ENCODE measurements at places on chromosomes 11 and 22.

DNA sequence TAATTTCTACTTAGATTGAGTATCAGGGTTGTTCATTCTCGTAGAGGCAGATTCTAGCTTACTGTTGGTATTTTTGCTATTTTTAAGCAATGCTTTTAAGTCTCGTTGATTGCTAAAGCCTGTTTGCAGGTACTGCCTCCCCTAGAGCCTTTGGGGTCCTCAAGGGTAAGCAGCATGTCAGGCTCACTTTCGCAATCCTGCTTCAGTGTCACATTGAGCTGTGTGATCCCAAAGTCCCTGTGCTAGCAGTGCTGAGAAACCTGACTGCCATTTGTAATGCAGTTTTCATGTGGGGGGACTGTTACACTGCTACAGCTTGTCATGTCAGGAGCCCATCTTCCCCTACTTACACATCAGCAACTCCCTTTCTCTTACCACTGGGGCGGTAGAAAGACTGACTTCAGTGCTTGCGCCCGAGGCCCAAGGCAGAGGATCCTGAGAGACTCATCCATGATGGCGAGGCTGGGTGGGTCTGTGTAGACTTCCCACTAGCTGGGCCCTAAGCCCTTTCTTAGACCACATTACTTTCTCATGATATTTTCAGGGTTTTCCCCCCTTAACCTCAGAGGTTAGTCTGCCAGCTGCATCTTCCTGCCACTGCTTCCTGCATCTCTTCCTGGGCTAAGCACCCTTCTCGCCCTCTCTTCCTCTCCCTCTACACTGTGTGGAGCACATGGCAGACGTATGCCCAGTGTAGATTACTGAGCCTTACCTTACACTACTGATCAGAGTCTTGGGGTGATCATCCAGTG is 40.8 kb upstream of the ST14 start:
- no peak for DNase-seq

DNA sequence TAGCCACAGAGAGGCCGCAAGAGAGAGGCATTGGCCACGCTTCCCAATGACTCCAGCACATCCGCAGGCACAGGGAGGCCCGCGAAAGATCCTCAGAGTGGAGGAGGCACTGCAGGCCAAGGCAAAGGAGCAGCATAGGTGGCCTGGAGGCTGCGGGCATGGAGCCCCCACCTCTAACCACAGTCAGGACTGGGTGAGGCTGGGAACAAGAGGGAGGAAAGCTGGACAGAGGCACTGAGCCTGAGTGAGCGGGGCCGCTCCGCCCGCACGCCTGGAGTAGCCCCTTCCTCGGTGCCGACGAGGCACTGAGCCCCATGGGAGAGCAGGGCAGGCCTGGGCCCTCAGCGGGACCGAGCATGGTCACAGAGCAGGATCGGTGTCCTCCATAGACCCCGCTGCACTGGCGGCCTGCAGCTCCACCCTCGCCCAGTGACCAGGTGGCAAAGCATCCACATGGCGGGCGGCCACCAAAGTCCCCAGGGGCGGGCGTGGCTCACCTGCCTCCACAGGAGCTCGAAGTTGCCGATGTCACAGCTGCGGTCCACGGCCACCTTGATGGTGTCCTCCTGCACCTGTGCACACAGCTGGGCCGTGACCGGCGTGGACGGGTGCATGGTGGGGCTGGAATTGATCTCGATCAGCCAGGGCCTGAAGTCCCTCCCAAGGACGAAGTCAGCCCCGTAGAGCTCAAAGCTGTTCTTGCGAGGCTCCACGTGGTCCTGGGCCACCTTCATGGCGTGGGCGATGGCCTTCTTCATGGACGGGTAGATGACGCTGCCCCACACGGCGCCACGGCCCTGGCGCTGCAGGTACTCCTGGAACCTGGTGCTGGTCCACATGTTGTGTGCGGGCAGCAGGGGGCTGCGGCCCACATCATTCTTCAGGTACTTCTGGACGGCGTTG is 18.9 kb upstream of the IL17REL start:
- peak; percentile 80 for DNase-seq

GRCh38 chr11:109135627-109136026 is 286.4 kb upstream of the C11orf87 start:
- DNase-seq, result no peak

DNA sequence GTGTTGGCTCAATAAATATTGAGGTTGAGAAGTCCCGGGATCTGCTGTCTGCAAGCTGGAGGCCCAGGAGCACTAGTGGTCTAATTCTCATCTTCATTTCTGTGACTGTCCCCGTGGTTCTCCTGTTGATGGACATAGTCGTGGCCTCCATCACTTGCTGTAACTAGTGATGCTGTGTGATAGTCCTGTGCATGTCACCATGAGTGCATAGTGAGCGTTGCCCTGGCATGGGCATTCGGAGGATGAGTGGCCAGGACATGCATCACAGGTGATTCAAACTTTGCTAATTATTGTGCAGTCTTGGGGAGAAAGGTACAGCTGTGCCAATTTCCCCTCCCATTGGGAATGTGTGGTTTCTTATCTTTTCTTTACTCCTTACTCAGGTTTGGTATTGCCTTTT is 902.2 kb downstream of the BRD1 start:
- no peak for DNase-seq

DNA sequence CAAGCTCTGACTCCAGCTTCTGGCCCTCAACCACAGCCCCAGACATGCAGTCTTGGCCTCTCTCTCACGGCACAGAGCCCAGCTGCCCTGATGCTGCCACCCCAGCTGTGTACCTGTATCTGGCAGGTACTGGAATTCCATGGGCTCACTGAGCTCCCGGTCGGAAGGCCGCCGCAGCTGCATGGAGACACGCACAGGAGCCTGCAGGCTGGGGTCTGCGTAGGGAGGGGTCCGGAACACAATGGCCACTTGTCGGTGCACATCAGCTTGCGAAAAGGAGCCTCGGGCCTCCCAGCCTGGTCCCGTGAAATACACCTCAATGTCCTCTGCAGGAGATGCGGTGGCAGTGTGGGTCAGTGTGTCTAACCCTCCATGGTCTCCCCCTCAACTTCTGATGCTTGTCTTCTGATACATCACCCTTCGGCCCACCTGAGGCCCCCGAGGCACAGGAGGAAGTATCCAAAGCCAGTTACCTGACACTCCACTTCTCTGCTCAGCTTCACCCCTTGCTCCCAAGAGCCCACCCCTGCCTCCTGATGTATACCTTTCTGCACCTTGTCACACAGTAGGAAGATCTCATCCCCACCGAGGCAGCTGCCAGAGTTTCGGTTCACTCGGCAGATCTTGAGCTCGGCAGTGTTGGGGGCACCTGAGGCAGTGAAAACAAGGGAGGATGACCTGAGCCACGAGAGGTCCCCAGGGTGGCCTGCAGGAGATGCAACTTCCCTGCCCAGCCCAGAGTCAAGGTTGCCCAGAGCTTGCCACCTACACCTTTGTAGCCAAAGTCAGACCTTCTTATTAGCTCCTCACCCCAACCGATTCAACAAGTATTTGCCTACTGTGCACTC is 4.3 kb downstream of the RELA start:
- no peak for DNase-seq

DNA sequence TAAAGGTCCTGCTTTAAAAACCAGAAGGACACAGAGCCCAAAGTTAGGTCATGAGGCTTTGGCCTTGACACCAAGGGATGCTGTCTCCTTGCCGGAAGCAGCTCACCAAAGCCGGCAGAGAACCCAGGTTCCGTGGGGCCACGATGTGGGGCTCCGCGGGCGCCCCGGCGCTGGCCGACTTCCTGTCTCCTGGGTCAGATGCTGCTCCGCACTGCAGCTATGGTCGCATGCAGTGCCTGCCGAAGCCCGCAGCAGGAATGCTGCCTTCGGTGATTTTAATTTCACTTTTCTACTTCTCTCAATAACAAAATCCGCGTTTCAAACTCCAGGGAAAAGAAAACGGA is 454 bp upstream of the OTUB1 start:
- no peak for DNase-seq

DNA sequence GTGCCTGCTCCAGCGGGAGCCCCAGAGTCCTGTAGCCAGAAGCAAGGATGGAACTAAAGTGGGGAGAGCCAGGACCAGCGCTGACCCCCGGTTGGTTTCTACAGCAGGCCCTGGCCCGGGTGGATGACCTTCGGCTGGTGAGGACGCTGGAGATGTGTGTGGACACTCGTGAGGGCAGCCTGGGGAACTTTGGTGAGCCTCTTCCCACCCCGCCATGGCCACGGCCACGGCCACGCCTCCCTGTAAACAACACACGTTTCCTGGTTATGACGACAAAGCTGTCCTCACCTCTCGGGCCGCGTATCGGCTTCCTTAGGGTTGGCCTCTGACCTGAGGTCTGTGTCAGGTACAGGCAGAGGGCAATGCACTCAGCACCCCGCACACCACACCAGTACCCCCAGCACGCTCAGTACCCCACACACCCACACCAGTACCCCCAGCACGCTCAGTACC is 4.1 kb downstream of the LRRC56 start:
- no peak for DNase-seq

DNA sequence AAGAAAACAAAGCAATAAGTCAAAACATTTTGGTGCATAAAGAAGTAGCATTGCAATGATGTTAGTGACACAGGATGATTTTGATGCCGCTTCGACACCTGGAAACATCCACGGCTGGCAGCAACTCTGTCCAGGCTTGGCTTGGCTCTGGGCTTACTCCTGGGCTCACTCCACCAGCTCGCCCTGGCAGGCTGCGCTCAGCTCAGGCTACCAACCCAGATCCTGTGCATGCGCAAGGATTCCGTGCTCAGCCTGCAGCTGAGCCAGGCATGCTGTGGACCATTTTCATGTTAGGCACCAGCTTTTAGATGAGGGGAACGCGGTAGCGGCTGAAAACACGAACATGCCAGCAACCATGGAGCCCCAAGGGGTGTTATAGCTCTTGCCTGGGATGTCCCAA is 66.0 kb downstream of the SLC25A17 start:
- DNase-seq, result peak; percentile 49

DNA sequence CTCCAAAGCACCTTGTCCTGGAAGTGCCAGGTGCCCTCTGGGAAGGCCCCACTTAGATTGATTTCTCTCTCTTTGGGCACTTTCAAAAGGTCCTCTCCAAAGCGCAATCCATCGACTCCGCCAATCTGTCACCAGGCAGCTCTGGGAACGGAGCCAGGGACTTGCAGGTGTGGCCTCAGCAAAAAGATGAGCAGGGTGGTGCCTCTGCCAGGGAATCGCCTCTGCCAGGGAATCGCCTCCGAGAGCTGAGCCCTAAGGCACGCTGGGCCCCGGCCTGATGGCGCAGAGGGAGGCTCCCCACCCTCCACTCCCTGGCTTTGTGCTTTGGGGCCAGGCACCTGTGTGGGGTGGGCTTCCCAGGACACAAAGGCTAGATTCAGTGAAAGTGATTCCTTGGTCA is 1391.3 kb downstream of the TBC1D22A start:
- DNase-seq, result no peak

DNA sequence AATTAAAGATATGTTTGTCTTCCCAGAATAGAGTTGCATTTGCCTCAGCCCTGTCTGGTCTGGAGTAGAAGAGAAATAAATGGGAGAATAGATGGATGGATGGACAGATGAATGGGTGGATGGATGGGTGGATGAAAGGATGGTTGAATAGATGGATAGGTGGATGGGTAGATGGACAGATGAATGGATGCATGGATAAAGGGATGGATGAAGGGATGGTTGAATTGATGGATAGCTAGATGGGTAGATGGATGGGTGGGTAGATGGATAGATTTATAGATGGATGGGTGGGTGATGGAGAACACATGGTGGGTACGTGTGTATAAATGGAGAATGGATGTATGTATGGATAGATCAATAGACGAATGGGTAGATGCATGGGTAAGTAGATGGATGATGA is 8.5 kb downstream of the CRYBB1 start:
- no peak for DNase-seq

GRCh38 chr11:34459507-34460162 is 20.9 kb downstream of the CAT start:
- DNase-seq, result no peak
